ENCODE measurements at places on chromosomes 5 and 9.

DNA sequence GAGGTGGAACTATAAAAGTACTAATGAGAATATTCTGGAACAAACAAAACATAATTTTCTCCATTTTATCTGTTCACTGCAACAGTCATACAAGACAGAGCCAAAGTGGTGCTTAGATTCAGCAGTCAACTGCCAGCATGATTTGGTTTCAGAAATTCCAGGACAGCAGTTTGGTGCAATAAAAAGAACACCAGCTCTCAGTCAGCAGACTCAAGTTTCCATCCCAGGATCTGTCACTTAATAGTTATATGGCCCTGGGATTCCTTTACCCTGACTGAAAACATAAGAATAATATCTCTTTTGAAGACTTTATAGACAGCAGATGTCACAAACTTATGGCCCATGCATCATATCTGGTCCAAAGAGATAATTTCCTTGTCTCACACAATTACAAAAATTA is 92.8 kb upstream of the RASEF start:
- DNase-seq = no peak

DNA sequence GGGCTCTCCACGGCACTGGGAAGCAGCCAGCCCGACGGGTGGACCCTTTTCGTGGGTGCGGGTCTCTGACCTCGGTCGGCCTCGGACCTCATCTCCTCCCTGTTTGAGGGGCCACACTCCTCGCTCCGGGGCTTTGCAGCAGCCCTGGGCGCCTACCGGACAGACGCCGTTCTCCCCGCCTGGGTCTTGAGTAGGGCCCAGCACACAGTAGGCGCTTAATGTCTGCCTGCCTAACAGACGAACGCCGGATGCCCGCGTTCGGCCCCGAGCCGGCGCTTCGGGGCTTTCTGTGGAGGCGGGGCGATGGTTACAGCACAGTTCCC is 842 bp upstream of the GTF3C5 start:
- DNase-seq = no peak

- DNase-seq = no peak
Measured at GRCh38 chr5:77871946-77872345, 95.8 kb upstream of the TBCA start.

GRCh38 chr9:78663369-78663768 is 366.4 kb downstream of the PSAT1 start:
- no peak for DNase-seq

- DNase-seq = no peak
Measured at GRCh38 chr5:116897291-116897690, 322.7 kb upstream of the SEMA6A start.

All from activated CD8-positive, alpha-beta T cell treated with anti-CD3 and anti-CD28 coated beads for 36 hours (primary cell).